Cerebellar nuclear complex (tissue), 1 donor: ENCODE measurements at places on chromosomes 6 and 20.

DNA sequence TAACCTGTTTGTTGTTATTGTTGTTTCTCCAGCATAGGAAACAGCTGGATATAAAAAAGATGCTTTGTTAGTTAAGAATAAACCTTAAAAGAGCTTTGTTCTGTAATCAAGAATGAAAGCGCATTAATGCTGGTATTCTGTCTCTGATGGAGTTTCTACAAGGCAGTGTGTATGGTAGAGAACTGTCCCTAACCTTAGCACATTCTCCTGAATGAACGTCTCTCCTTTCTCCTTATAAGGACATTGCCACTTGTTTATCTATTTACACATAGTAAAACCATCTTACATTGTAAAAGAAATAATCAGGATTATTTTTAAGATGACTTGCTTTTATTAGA lies 33.8 kb upstream of the LCA5 start:
- DNase-seq: no peak

GRCh38 chr20:62354031-62354808 lies 12.9 kb downstream of the LAMA5 start:
- no peak for DNase-seq

DNA sequence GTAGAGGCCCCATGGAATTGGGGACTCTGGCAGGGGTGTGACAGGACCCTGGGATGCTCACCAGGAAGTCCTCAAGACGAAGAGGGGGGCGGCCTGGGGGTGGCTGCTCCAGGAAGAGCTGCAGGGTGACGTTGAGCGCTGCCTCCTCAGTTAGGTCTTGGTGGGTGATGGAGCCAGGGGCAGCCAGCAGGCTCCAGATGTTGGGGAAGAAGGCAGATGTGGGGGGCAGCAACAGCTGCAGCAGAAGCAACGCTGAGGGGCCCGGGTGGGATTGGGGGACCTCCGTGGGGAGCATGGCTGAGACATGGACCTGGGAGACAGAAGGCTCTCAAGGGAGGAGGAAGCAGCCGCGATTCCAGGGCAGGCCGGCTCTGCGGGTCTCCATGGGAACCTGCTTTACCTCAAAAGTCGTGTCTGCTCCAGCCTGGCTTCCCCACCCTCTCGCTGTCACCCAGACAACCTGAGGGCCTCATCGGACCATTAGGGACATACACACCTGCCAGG lies 591 bp downstream of the VWA7 start:
- no peak for DNase-seq

DNA sequence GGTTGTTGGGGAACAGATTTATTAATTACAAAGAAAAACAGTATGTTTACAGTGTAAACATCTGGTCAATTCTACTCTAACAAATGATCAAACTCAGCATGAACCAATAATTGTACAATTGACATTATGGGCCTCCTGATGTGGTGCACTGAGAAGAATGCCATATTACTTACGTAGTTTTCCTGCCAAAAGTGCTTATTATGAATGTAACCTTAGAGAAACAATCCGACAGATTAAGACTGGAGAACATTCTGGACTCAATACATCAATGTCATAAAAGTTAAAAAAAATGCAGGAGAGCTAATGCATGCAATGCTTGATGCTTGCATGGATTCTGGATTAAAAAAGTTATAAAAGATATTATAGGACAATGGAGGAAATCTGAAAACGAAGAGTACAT lies 69.0 kb downstream of the LYRM4 start:
- DNase-seq: no peak

- no peak for DNase-seq
Measured at GRCh38 chr20:1816384-1817381, 78.5 kb upstream of the SIRPA start.

DNA sequence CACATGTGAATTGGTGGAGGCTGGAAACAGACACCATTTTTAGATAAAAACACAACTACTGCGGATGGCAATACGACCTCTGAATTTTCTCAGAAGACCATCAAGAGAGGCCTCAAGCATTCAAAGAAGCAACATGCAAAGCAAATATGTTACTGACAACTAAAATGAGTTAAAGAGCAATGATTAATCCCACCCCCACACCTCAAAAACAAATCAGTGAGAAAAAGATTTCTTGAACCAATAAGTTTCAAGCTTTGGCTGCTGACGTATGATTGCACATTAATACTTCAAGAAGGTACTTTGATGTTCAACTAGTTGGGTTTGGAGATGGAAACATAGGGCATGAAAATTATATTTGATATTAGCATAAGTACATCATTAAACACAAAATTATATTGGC lies 982 bp downstream of the MMUT start:
- DNase-seq: no peak

GRCh38 chr6:110625883-110626282 lies 149.5 kb upstream of the SLC22A16 start:
- DNase-seq: no peak

- DNase-seq: no peak
Measured at GRCh38 chr20:14950633-14951032, 613.2 kb upstream of the FLRT3 start.

GRCh38 chr6:91447530-91448254 lies 860.8 kb upstream of the MAP3K7 start:
- DNase-seq: no peak

DNA sequence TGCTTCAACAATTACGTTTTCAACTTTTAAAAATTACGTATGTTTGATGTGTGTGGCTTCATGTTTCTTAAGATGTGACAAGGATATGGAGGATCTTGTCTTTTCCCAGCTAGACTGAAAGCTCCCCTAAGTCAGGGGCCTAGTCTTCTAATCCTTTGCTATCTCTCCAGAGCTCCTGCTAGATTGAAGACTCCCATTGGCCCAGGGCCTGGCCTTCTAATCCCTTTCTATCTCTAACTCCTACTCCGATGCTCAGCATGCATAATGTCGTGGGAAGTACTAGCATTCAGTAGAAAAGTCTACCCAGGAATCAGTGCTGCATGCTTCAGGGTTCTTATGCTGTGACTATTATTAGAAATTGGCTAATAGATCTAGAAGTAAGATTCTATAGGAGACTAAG lies 144.8 kb upstream of the SUPT3H start:
- no peak for DNase-seq

GRCh38 chr20:7540923-7541322 lies 399.3 kb downstream of the HAO1 start:
- no peak for DNase-seq

GRCh38 chr6:136499370-136499769 lies 50.9 kb downstream of the MAP7 start:
- DNase-seq: no peak

GRCh38 chr20:6828794-6829423 lies 61.4 kb downstream of the BMP2 start:
- DNase-seq: no peak

GRCh38 chr6:30578051-30578450 lies 6.8 kb downstream of the ABCF1 start:
- DNase-seq: no peak

GRCh38 chr6:144346719-144347447 lies 61.7 kb downstream of the UTRN start:
- no peak for DNase-seq

DNA sequence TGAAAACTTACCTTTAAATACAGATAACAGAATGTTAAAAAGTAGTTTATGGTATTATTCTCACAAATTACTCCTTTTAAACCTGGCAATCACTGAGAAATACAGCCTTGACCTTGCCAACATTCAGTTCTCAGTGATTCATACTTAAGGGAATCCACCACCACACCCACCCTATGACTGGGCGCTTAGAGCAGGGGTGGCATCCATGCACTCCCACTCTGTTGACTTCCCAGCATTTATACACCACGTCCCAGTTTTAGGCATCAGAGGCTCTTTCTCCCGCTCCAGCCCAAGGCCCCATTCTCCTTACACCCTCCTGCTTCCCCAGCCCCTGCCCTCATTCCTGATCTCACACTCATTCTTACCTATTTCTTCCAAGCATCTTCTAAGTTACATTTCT lies 16.3 kb downstream of the TRAF3IP2 start:
- no peak for DNase-seq

DNA sequence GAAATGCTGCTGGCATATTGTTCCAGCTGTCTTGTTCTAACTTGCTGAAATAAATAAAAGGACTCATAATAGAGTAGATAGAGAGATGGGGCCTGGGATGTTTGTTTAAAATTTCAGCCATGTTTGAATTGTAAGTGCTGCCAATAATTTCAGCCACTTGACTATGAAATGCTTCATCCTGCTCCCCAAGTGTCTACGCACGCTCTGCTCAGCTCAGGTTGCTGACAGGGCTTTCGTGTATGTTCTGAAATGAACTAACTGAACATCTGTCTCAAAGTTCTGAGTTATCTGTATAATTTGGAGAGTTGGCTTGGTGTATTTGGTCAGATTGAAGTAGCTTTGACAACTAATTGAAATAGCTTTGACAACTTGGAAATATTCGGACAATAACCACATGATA lies 387.8 kb downstream of the BMP2 start:
- no peak for DNase-seq

- no peak for DNase-seq
Measured at GRCh38 chr6:1020837-1021236, 291.1 kb upstream of the FOXQ1 start.

- no peak for DNase-seq
Measured at GRCh38 chr6:15255909-15256395, 10.1 kb downstream of the JARID2 start.

DNA sequence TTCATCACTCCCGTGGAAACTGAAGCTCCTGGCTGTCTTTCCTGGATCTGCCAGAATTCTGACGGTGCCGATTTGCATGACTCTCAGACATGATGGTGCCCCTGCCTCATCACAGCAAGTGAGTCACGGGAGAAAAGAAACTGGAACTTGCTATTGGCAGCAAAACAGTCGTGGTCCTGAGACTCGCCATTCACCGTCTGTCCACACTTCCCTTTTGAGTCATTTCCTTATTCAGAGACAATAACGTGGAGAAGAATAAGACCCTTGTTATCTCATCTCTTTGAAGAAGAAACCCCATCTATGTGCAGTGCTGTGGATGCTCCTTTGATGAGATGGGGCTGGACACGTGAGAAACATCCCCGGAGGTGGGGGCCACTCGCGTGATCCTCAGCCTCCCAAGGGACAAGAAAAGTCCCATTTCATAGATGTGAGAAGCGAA lies 4.2 kb downstream of the GPR31 start:
- DNase-seq: no peak

DNA sequence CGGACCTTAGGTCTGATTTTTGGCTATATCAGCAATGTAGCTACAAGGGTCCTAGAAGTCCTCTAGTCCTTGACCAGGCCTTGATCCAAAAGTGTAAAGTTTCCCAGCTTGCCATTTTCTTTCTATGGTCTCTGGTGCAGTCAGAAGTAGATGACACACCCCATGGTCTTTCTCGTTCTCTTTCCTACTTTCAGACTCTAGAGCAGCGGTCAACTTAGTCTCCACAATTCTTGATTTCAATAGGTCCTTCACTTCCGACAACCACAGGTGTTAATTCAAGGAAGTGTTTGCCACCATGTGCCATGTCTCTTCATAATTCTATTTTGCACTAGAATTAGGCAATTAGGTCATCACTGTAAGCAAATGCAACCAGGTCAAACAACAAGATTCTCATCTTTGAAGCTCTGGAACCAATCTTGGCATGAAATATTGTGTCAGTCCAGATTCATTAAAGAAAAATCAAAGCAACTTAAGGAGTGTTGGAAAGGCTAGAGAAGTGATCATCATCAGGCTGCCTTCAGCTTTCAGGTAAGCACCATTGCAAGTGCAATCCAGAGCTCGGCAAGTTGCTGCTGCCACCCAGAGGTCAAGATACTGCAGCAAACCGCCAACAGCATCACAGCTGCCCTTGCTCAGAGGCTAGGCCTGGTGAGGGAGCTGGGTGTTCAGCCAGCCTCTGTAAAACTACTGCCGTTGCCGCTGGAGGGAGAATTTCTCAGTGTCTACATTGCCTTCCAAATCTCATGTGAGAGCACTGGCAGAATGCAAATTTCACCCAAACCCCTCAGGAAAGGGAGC lies 5.6 kb upstream of the SYNE1 start:
- DNase-seq: peak; percentile 69

GRCh38 chr6:148968771-148969602 lies 222.2 kb downstream of the UST start:
- DNase-seq: no peak

GRCh38 chr20:50379049-50379990 lies 130.9 kb upstream of the PTPN1 start:
- no peak for DNase-seq

GRCh38 chr6:168210239-168211105 lies 109.1 kb downstream of the DACT2 start:
- DNase-seq: no peak

DNA sequence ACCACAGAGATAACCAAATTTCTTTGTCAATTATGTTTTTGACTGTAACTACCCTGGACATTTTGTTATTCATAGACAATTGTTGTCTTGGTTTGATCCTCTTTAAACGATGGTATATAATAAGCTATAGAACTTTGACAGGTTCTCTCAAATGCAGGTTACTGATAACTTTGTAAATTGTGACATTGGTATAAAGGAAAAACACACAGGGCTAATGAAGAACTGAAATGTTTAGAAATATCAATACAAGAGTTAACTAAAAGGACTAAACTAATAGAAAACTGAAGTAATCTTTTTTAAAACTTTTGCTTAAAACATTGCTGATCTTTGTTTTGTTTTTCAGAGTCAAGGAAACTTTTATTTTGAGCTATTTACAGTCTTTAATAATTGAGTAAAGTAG lies 124.8 kb downstream of the TPBG start:
- DNase-seq: no peak

DNA sequence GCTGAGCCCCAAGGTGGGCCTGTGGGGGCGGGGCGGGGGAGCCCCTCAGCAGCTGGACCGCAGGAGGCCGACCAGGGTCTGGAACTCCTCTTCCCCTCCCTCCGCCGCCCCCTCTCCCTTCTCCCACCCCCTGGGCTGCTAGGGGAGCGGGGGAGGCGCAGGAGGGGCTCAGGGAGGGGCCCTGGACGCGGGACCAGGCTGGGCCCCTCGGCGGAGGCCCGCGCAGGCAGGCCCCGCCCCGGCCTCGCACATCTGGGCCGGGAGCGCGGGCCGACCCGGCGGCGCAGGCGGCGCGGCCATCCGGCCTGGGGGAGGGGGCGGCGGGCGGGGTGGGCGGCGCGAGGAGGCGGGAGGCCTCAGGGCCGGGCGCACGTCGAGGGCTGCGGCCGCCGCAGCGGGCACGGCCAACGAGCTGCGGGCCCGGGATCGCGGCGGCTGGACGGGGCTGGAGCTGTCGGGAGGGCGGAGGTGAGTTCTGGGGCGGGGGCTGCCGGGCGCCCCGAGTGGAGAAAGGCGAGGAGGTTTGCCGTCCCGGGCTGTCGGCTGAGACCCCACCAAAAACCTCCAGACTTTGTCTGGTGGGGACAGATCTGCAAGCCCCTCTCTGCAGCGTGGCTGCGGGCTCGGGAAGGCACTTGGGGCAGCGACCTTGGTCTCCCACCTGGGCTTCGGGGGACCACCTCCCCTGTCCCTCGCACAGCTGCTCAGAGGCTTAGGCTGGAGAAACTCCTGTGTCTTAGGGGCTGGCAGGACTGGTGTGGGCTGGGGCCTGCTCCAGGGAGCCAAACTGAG lies at the start of gene HSPA12B:
Gene HSPA12B, plus strand, starts transcription at position 359 of the 792 bp plus-strand sequence. CDS start 5,990 bp downstream, outside the sequence.
- DNase-seq: no peak
